ENCODE measurements at places on chromosomes 6 and 20. TPM values are rescaled to one million over a fixed set of nuclear protein-coding genes. Genes with fewer than 3 reads are reported as not detected.

GRCh38 chr6:5904532-5904931 is 102.2 kb downstream of the NRN1 start:
- DNase-seq = no peak

KCNK5 gene
- 25.9 TPM for total RNA-seq

DNA sequence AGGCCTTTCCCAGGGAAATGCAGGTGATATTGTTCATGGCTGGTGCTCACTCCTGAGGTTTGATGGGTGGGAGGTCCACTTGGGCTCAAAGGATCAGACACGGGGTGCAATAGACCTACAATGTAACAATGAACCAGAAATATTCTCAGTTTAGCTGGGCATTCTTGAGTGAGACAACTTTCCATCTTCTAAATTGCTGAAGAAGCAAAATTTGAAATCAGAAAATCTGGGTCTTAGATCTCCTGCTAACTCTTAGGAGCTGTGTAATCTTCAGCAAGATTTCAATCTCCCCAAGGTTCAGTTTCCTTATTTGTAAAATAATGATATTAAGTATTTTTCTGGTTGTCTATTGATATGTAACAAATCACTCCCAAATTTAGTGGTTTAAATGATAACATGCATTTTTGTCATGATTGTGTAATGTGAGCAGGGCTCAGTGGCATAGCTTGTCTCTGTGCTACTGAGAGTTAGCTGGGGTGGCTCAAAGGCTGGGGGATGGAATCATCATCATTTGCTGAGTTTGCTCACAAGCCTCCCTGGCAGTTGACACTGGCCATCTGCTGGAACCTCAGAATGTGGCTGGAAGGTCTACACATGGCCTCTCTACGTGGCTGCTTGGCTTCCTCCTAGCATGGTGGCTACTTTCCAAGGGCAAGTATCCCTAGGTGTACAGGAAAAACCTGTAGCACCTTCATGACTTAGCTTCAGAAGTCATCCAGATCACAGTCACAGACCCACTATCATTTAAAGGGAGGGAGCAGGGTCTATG is 98.8 kb downstream of the GRM1 start:
- DNase-seq = no peak

CLVS2 gene
- total RNA-seq = not detected

DNA sequence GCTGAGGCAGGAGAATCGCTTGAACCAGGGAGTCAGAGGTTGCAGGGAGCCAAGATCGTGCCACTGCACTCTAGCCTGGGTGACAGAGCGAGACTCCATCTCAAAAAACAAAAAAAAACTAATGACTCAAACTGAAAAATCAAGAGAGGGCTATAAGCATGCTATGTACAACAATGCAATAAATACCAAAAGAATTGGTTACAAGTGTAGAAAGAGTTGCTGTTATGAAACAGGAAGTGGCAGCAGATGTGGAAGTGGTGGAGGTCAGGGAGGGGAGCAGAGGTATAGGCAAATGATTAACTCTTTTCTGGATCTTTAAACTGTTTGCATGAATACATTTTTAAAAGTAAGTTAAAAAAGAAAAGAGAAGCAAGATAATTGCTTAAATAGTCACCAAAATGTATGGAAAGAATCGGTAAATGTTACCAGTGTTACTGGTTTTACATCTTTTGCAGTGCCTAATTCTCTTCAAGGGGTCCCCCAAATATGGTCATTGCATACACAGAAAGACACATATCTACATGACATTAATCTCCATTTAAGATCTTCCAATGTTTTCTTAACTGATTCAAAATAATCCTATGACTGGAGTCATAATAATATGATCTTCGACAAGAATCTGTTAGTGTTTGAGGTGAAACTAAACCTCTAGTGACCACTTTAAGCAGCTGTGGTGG is 15.0 kb downstream of the CALHM6 start:
- DNase-seq = peak; percentile 71

COL21A1 gene
- not detected for total RNA-seq

- no peak for DNase-seq
Measured at GRCh38 chr20:62885896-62886708, 24.5 kb upstream of the TCFL5 start.

SLC4A11 gene
- 1.8 TPM for total RNA-seq

DDX43 gene
- total RNA-seq = 0.16 TPM

GRCh38 chr6:136945711-136946121 is 23.6 kb downstream of the SLC35D3 start:
- DNase-seq = no peak

DNA sequence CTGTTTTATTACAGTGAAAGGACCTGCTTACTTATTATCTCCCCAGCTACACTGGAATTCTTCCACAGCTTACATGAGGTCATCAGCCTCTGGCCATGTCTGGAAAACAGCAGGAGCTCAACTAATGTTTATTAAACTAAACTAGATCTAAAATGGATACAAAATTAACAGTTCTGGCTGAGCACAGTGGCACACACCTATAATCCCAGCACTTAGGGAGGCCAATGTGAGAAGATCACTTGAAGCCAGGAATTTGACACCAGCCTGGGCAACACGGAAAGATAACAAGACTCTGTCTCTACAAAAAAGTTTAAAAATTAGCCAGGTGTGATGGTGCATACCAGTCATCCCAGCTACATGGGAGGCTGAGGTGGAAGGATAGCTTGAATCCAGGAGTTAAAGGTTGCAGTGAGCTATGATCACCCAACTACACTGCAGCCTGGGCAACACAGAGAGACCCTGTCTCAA is 220.8 kb upstream of the MARCKS start:
- no peak for DNase-seq

- DNase-seq = no peak
Measured at GRCh38 chr6:151005896-151006632, 140.6 kb downstream of the MTHFD1L start.

DNA sequence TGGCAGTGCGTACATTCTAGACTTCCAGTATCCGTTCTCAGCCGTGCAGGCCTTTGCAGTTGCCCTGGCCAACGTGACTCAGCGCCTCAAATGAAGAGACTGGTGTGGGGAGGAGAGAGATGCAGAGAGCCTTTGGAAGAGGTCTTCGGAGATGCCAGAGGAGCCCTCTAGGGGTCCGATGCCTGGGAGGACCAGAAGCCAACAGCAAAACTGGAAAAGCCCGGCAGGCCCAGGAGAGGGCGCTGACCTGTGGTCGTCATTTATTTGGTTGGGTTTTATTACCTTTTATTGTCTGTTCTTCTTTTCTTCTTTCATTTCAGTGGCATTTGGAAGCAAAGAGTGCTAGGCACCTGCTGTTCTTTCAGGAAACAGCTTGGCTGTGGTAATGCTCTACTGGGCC is 53.3 kb upstream of the TMEM181 start:
- DNase-seq = no peak

DNA sequence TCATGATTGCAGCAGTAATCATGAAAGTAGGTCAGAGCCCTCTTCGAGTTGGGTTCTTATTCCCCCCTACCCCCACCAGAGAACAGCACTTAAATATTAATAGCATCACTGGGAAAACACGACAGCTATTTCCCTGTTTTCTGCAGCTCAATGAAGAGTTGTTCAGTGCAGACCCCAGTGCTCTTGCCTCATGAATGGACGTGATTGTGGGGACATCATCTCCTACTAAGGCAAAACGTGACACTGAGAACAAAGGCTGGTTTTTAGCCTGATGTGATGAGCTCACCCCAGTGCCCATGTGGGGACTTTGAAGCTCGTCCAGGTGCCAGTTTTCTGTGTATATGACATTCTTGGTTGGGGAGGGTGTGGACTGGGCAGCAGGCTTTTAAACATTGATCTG is 105.9 kb downstream of the SLC35F1 start:
- no peak for DNase-seq

- no peak for DNase-seq
Measured at GRCh38 chr20:50247196-50248094, 56.8 kb downstream of the CEBPB start.

- DNase-seq = no peak
Measured at GRCh38 chr20:24253321-24253720, 216.1 kb upstream of the SYNDIG1 start.

- no peak for DNase-seq
Measured at GRCh38 chr20:61236713-61237112, 15.3 kb upstream of the CDH4 start.

- DNase-seq = no peak
Measured at GRCh38 chr20:920311-920710, 4.2 kb upstream of the ANGPT4 start.

- DNase-seq = no peak
Measured at GRCh38 chr20:58044931-58045555, 183.4 kb downstream of the ANKRD60 start.

- no peak for DNase-seq
Measured at GRCh38 chr6:119800526-119800925, 451.0 kb upstream of the MAN1A1 start.

GRCh38 chr20:50283922-50284810 is 93.5 kb downstream of the CEBPB start:
- DNase-seq = peak; percentile 28

DNA sequence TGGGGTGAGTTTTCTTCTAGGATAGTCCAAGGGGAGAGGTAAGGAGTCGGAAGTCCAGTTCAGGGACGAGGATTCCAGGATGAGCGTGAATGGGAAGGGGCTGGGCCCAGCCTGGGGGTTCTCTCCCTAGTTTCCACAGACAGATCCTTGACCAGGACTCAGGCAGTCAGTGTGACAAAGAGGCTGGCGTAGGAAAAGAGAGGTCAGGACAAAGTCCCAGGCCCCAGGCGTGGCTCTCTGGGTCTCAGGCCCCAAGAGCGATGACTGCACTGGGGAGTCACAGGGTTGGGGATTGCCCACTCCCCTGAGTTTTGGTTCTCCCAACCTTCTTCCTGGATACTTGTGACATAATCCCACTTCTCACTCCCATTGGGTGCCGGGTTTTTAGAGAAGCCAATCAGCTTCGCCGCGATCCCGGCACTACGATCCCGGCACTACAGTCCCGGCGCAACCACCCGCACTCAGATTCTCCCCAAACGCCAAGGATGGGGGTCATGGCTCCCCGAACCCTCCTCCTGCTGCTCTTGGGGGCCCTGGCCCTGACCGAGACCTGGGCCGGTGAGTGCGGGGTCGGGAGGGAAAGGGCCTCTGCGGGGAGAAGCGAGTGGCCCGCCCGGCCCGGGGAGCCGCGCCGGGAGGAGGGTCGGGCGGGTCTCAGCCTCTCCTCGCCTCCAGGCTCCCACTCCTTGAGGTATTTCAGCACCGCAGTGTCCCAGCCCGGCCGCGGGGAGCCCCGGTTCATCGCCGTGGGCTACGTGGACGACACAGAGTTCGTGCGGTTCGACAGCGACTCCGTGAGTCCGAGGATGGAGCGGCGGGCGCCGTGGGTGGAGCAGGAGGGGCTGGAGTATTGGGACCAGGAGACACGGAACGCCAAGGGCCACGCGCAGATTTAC is 46.2 kb upstream of the TRIM26 start:
- DNase-seq = peak; percentile 76

DNA sequence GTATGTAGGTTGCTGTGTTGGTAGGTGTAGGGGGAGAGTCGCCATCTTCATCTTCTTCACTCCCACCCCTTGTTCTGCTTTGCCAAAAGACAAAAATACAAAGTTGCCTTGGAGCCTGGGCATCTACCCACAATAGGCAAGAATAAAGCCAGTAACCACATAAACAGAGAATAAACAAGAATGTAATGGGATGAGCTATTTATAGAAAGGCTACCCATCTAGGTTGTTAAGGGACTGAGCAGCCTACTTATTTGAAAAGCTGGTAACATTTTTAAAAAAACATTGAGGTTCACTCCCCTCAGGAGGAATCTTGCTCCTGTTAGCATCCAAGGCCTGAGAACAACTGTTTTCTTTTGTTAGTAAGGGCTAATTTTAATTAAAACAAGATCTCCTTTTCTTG is 301.4 kb upstream of the STXBP5 start:
- no peak for DNase-seq

DNA sequence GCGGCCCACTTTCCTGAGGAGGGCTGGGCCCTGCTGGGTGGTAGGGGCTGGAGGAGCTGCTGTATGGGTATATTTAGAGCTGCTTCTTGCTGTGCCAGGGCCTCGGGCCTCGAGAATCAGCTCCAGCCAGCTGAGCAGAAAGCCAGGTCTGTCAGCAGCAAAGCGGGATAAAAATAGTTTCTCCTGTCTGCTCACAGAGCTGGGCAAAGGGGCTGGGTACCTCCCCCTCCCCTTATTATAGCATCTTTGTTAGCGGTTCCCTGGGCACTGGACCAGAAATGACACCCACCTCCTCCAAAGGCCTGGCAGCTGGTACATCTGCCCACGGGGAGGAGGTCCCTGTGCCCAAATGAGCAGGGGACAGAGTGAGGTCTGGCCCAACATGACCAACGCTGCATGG is 6.0 kb downstream of the SCRT2 start:
- no peak for DNase-seq

DNA sequence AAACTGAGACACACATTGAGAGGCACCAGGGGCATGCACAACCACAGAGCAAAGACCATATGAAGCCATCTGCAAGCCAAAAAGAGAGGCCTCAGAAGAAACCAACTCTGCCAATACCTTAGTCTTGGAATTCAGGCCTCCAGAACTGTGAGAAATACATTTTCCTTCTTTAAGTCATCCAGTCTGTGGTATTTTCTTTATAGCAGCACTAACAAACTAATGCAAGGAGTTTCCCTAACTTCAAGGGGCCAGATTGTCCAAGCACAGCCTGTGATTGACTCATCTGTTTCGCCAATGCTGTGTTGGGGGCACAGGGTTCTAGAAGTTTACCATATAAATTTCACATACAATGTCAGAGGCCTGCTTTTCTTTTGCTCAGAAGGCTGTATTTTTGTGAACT is 364.6 kb downstream of the GJA1 start:
- no peak for DNase-seq

DNA sequence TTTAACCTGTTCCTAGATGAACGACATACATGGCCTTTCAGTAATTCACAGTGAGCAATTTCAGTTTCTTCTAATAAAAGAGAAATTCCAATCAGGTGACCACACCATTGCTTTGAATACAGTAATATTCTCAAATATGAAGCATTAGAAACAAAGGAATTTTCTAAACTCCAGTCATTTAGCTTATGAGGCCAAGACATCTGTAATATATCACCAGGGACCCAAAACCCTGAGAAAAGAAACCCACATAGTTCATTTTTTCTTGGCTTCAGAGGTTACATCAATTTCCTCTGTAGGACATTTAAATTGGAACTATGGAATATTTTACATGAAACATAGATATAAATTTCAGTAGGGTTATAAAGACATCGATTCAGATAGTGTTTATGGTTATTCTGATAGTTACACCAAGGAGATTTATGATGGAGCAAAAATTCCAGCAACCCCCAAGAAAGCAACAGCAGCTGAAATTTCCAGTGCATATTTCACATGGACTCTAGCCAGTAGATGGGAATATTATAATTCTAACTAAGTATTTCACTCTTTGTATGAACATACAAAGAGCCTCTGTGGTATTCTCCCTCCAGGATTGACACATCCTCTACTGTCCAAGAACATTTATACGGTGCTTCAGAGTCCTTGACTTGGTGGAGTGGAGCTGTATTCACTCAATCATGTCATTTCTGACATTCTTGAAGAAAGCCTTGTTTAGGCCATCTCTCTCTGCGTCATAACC is 82.9 kb downstream of the ADGRG6 start:
- no peak for DNase-seq

- DNase-seq = peak; percentile 76
Measured at GRCh38 chr6:3176562-3177355, 19.4 kb upstream of the TUBB2A start.

- no peak for DNase-seq
Measured at GRCh38 chr6:84575264-84575663, 189.1 kb downstream of the TBX18 start.

- no peak for DNase-seq
Measured at GRCh38 chr6:4480788-4481735, 295.1 kb upstream of the CDYL start.

- DNase-seq = no peak
Measured at GRCh38 chr6:167569879-167570278, 245.0 kb downstream of the TTLL2 start.

- DNase-seq = peak; percentile 58
Measured at GRCh38 chr6:33812669-33813068, 8.9 kb upstream of the MLN start.

GRCh38 chr6:55574556-55574955 is 4.4 kb downstream of the HMGCLL1 start:
- no peak for DNase-seq
